ENCODE measurements at places on chromosomes 3 and 15.

DNA sequence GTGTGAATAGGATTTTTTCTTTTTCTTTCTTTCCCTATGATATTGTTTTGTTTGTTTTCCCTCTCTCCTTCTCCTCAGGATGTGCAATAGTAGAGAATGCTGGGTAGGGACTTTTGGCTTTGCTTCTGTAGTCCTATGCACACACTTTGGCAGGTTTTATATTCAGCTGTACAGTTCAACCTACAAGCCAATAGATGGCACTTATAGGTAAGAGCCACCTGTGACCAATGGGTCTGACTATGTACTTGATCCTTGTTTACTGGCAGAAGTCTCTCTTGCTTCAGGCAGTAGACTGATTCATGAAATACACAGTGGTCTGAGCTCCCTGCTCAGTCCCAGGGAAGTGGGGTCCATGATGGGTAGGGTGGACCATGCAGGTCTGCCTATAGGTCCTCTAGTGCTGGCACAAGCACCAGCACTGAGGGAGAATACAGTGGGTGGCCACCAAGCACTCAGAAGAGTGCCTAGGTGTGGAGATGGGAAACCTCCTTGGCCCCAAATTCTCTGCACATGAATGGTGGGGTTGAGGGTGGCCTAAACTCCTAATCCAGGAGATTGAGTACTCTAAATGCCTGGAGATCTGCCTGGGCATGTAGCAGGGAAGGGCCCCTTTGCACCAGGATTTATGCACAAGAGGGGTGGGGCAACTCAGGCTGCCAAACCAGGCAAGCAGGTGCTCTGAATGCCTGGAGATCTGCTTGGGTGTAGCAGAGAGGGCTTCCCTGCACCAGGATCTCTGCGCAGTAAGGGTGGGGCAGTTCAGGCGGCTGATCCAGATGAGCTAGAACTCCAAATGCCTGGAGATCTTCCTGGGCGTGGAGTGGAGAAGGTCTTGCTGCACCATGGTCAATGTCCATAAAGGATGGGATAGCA lies 176.1 kb downstream of the DOCK3 start:
- DNase-seq, result no peak

DNA sequence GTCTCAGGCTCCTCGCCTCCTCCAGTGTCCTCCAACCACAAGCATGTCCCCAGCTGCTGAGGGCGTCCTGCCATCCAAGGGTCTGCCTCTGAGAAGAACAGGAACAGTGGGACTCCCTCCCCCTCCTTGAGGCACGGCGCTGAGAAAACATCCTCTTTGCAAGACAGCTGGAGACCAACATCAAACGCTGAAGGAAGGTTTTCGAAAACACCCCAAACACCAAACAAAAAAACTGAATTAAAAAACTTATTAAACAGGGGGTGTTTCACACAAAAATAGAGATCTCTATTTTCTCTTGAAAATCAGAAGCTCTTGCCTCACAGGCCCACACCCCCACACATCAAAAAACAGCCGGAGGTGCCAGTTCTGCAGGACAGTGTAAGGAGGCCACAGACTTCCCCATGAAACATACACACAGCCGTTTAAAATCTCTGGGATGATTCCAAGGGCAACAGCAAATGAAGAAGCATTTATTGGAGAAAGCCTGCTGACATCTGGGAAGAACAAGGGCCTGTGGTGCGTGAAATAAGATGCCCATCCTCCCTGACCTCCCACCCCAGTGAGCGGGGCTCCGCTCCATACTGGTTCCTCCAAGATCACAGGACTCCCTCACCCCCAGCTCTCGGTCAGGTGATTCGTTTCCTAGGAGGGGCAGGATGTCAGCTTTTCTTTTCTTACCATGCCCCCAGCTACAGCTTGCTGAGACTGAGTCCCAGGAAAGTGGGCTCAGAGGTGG lies 71.3 kb downstream of the NUP210 start:
- DNase-seq, result no peak

GRCh38 chr3:194745422-194746184 lies 59.9 kb downstream of the FAM43A start:
- DNase-seq, result no peak

DNA sequence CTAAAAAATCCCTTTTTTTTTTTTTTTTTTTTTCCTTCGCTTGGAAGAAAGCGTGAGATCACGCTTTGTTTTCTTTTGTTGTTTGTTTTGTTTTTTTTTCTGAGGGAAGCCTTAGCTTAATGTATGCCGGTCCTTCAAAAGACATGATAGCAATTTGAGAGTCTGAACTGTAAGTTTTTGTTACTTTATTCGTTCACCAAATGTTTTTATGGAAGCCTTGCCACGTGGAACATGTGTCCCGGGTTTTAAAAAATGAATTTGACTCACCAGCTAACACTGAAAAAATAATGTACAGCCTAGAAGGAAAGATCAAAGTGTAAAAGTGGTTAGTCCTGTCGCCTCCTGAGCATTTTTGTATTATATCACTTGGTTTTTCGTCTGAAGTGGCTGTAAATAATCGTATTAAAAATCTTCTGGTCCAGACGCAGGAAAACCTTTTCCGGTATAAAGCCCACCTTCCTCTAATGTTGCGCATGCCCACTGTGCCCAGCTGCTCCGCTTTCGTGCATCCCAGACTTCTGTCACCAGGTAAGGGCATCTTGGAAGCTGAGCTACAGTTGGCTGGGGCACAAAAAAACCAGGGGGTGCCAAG lies 795 bp upstream of the MYNN start:
- peak; percentile 79 for DNase-seq

DNA sequence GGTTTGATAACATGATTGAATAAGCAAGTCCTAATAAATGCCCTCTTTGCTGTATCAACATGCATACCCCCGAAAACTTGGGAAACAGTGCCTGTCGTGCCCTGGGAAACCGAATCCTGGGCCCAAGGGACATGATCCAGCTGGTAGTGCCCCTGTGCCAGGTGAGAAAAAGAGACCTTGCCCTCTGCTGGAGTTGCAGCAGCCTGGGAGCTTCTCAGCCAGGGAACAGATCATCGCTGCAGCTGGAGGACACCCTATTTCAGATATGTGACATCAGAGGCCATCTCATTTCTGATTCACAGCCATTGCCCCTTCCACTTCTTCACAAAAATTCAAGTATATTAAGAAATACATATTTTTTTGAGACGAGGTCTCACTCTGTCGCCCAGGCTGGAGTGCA lies 32.3 kb downstream of the STOML1 start:
- DNase-seq, result no peak

DNA sequence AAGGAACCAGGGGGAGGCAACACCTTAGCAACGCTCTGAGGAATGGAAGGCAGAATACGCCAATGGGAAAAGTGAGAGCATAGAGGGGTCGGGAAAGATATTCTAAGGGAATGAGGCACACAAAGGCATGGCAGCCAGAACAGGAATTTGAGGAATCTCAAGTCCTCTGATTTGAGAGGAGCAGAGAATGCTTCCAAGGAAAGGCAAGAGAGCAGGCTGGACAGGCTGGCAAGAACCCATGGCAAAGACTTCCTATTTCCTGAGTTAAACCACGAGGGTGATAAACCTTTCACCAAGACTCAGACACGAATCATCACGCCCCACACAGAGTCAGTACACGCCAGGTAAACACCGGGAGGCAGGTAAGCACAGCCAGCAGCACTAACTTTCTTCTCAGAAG lies 109.8 kb downstream of the IGF2BP2 start:
- no peak for DNase-seq

- no peak for DNase-seq
These were observed 126.6 kb downstream of the IGF1R start for GRCh38 chr15:98774756-98775497.

- DNase-seq, result no peak
These were observed 38.2 kb downstream of the GLB1 start for GRCh38 chr3:33058765-33059164.

- DNase-seq, result peak; percentile 32
These were observed 242.2 kb upstream of the ZPLD1 start for GRCh38 chr3:102192575-102192974.

GRCh38 chr3:112407214-112407887 lies 74.4 kb downstream of the CD200 start:
- no peak for DNase-seq

DNA sequence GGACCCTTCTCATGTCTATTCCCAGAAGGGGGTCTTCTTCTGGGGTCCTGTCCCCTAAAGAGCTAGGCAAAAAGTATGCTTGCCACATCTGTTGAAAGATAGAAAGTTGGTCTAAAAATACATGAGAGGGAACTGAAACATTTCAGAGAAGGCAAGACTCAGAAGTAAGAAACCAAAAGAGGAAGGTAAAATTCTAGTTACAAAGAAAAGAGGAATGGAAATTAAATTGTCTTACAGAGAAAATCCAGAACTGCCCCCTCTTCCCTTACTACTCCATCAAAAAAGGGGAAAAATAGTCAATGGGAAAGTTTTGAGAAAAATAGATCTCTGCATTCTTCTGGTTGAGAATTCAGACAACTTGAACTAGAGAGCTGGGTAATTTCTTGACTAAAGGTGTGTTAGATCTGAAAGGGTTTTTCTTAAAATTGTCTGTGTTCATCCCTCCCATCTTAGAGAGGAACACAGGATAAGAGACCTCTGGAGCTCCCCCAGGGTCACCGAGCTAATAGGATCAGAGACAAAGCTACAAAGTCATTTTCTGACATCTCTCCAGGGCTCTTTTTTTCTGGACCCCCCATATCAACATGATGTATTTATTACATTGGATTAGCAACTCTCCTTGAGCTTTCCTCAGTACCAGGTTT lies 32.3 kb upstream of the CCR2 start:
- DNase-seq, result no peak

DNA sequence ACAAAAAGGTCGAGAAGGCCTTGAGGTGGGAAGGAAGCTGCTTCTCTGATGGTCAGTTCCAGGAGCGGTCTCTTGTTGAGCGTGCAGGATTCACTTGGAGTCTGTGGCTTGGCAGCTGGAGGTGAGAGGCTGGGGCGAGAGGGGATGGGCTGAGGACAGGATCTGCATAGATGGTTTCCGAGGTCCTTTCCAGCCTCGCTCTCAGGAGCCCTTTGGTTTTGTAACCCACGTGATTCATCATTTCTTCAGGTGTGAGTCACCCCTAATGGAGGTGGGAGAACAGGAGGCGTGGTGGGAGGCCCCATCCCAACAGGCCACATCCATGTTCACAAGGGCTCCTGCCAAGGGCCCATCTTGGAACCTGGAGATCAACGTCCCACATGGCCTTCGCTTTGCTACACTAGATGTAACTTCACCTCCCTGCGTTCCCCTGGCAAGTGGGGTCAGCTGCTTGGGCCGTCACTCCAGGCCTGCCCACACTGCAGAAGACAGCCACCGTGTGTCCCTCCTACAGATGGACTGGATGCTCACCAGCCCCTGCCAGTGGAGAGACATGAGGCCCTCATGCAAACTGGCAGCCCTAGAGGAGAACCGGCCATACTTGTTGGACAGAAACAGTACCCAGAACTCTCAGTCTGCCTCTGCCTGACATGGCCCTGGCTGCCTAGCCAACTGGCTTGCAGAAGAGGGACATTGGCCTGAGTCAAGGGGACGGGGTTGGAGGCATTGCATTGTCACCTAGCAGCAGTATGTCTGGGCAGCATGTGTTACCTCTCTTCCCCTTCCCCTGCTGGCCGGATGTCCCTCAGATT lies 1.6 kb upstream of the PCSK6 start:
- no peak for DNase-seq

DNA sequence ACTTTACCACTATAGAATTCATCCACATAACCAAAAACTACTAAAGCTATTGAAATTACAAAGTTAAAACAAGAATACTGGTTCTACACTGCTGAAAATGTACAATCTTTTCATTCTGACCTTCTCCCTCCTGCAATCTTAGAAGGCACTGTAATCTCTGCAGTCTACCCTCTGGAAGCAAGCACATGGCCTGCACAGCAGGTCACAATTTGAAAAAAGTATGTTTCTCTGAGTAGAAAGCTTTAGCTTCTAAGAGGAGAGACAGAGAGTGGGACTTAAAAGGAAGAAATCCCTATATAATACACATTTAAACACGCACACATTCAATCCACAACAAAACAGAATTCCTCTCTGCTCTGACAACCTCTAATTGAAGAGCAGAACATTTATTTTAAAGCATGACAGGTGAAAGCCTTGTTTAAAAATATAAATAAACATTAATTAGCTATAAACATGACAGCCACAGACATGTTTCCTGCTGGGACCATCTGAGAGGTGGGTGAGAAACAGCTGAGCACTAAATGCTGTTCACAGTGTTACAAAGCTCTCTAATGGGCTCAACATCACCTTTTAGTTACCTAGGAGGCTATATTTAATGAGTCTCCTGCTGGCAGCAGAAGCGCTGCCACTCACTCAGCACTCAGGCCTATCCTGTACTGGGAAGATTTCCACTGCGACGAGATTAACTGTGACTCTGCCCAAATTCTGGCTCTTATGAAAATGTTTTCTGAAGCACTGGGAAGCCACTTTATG lies 447.4 kb downstream of the AGBL1 start:
- DNase-seq, result peak; percentile 24

DNA sequence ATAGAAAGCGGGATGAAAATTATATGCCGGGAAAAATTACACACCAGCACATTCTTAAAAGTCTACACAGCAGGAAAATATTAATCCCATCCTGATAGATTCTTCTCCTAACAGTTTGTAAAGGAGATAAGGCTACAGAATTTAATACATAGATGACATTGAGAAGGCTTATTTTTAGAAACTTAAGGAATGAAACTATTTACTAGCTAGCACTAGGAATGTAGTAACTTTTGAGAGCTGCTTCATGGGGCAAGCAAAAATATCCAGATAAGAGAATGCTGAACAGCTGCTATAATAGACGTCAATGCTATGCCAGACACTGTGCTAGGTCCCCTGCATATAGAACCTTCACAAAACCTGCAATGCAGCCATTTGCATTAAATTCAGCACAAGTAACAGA lies 912.7 kb upstream of the NR2F2 start:
- DNase-seq, result no peak

DNA sequence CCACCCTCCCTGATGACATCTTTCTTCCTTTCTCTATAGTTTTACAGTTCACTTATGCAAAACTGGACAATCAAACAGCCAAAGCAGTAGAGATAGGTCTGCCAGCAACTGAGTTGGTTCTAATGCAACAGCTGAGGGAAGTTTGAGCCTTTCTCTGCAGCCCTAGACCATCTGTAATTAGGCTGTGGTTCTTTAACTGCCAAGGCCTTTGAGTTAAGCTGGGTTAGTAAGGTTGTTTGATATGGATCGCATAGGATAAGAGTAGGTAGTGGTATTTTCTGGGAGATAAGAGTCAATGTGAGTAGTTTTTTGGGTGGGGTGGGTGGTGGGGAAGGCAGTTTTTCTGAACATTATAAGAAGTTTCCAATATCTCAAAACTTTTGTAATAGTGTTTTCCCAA lies 3.0 kb downstream of the RPL39L start:
- DNase-seq, result no peak

DNA sequence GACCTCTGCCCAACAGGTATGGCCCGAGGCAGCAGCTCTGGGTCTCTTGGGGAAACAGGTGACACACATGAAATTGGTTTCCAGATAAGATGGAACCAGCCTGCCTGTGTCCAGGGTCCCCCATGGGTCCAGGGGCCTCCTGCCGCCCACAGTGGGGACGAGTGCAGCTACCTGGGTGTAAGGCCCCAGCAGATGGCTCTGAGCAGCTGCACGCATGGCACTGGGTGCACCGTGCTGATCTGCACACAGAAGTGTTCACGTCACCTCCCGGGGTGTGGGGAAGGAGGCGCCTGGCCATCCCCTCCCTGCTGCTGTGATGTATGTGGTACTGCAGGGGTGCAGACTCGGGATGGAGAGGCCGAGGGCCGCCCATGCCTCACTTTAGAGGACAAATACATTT lies 63.6 kb downstream of the NIPA2 start:
- DNase-seq, result no peak

GRCh38 chr3:122993124-122993978 lies 34.2 kb downstream of the SEMA5B start:
- DNase-seq, result no peak

- DNase-seq, result no peak
These were observed 371.3 kb downstream of the ERC2 start for GRCh38 chr3:56096999-56097398.
